ENCODE measurements at places on chromosomes 4 and X.

DNA sequence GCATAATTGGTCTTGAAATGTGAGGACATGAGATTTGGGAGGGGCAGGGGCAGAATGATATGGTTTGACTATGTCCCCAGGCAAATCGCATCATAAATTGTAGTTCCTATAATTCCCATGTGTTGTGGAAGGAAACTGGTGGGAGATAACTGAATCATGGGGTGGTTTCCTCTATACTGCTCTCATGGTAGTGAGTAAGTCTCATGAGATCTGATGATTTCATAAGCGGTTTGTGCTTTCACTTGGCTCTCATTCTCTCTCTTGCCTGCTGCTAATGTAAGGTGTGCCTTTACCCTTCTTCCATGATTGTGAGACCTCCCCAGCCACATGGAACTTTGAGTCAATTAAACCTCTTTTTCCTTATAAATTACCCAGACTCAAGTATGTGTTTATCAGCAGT lies 2595.9 kb downstream of the PCDH7 start:
- no peak for DNase-seq

DNA sequence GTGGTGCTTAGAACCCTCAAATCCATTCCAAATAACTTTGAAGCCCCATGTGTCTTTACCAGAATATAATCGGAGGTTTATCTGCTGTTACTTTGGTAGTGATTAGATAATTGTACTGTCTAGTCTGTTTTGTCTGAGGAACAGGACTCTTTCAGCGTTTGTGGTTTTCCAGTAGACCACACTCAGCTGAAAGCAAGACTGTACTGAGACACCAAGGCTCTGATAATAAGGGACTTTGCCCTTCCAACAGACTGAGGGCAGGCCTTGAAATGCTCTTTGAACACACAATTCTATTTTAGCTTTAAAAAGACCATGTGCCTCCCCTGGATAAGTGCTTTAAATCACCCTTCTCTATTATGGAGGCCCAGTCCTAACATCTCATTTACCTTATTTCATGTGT lies 76.1 kb downstream of the KLHL8 start:
- DNase-seq: no peak

- DNase-seq: peak; percentile 13
Observed at GRCh38 chrX:104565791-104566680, at the start of gene IL1RAPL2. IL1RAPL2 (plus strand) TSS chrX:104566199.

DNA sequence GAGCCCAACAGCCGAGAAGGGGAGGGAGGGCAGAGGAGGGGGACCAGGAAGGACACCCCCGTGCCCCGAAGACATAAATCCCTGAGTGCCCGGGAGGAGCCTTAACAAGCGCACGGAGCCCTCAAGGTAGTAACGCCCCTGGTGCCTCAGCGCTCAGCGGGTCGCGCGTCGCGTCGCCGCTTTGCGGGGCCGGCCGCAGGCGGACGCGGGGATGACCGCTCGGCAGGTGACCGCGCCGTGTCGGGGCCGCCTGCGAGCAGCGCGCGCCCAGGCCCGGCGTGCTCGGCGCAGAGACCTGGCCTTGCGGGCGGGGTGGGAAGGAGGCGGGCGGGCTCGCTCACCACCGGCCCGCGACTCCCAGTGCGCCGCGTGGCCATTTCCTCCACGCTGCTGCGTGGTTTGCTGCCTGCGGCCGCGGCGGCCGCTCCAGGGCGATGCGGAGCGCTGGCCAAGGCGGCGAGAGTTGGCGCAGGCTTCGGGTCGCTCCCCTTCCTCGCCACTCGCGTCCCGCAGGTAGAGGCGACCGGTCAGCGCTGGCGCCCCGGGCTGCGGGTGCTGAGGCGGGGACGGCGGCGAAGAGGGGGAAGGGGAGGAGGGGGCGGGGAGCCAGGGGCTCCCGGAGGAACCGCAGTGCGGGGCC lies 632 bp downstream of the CCSER1 start:
- DNase-seq: no peak

DNA sequence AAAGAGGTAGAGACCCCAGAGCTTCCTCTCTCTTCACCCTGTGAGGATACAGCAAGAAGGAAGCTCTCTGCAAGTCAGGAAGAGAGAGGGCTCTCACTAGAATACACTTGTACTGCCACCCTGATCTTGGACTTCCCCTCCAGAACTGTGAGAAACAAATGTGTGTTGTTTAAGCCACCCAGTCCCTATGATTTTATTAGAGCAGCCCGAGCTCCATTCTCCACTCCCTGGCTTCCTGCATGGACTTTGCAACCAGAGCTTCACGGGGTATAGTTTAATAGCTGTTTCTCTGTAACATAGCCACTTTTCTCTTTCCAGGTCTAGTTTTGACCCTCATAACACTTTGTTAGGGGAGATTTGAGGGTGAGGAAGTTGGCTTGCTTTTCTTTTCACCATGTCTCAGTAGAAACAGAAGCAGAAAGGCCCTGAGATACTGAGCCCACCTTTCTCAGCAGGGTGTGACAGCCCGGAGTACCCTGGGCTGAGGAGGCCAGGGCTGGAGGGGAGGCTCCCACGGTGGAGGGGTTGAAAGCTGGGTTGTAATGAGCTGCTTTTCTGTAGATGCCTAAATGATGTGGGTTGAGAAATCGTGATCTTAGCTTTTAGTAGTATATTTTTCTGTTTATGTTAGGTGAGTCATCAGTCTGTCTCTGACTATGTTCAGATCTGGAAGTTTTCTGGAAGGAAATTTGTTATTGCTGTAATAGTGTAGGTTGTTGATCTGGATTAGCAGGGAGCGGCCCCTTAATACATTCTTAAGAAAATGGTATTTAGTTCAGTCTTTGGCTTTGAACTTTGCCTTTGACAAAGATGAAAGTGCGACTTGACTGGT lies 118.6 kb downstream of the PTTG2 start:
- DNase-seq: no peak

- DNase-seq: no peak
Observed at GRCh38 chr4:31417040-31417439, 696.9 kb downstream of the PCDH7 start.

DNA sequence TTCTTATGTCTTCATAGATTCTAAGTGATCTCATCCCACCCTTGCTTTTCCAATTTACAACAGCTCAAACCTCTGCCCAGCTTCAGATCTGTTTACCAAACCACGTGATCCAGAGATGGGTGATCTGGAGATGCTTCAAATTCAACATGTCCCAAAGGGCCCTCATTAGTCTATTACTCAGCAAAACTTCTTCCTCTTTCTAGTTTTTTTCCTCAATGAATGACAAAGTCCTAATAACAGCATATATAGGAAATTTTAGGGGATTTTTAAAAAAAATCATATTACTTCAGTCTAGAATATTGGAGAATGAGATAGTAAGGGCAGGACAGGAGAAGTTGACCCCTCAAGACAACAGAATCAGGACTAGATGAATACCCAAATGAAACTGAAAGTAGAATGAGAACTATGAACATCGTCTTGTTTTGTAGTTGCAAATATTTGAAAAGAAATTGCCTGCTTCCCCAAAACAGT lies 127.1 kb downstream of the CFAP299 start:
- no peak for DNase-seq

DNA sequence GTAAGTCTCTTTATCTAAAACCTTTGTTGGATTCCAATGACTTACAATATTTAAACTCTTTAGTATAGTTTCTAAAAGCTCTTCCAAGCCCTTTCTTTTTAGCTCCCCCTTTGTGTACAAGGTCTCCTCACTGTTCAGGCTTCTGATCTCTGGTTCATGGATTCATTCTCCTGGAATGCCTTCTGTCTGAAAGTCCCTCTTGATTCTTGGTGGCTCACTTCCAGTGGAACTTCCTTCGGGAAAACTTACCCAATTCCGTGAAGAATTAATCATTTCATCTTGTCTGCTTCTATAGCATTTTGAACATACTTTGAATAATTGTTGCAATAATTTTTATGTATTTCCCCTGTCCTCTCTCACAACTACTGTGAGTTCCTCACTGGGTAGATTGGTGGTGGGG lies 3.6 kb downstream of the ARHGAP24 start:
- no peak for DNase-seq

- DNase-seq: no peak
Observed at GRCh38 chr4:12729384-12729783, 754.8 kb downstream of the RAB28 start.

DNA sequence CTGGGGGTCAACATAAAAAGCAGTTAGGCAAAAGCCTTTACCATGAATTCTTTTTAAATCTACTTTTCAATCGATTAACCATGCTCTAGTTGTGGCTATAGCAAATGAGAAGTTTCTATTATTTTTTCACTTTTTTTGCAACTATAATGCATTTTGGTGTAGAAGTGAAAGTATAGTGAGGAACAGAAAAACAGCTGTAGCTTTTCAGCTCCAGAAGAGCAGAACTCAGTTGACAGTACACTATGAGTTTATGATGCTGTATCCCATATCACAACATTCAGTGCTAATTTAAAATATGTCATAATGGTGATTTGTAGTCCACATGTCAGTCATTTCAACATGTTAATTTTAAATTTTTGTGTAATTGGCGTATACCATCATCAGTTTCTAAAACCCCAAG lies 8.7 kb upstream of the MUC7 start:
- no peak for DNase-seq

DNA sequence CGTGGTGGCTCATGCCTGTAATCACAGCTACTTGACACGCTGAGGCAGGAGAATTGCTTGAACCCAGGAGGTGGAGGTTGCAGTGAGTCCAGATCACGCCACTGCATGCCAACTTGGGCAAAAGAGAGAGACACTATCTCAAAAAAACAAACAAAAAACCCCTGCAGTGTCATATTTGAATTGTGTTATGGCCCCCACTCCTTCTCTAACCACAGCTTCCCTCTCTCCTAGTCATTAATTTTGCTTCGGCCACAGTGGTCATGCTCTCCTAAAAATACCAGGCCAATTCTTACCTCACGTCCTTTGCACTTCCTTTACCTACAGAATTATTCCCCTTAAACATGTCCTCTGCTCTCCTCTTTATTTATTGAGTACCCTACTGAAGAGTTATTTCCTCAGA lies 206.1 kb downstream of the PPP3CA start:
- no peak for DNase-seq

- DNase-seq: no peak
Observed at GRCh38 chrX:18890049-18890381, 93.9 kb downstream of the PHKA2 start.

GRCh38 chr4:156137679-156138473 lies 184.2 kb upstream of the CTSO start:
- no peak for DNase-seq

- no peak for DNase-seq
Observed at GRCh38 chrX:151830911-151831310, 81.8 kb upstream of the MAGEA4 start.

GRCh38 chr4:119939071-119939995 lies 127.3 kb downstream of the MAD2L1 start:
- no peak for DNase-seq

- no peak for DNase-seq
Observed at GRCh38 chrX:19040373-19040772, 56.5 kb upstream of the PHKA2 start.

GRCh38 chrX:13474164-13474516 lies 95.3 kb upstream of the EGFL6 start:
- no peak for DNase-seq

- peak; percentile 26 for DNase-seq
Observed at GRCh38 chrX:154373340-154374306, 811 bp downstream of the FLNA start.

GRCh38 chr4:13371048-13371447 lies 113.1 kb downstream of the RAB28 start:
- no peak for DNase-seq

DNA sequence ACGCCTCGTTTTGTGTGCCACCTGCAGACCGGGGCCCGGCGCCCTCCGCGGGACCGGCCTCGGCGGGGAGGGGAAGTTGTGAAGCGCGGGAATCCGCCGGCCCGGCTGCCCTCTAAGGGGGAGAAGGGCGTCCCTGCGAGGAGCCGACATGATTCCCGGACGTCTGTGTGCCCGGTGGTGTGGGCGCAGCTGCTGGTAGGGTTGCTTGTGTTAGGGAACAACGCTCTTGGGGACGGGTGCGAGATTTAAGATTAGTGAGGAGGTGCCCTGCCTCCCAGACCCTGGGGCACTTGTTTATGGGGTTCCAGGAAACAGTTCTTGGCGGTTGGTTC lies 627 bp downstream of the CDKN2AIP start:
- DNase-seq: no peak

DNA sequence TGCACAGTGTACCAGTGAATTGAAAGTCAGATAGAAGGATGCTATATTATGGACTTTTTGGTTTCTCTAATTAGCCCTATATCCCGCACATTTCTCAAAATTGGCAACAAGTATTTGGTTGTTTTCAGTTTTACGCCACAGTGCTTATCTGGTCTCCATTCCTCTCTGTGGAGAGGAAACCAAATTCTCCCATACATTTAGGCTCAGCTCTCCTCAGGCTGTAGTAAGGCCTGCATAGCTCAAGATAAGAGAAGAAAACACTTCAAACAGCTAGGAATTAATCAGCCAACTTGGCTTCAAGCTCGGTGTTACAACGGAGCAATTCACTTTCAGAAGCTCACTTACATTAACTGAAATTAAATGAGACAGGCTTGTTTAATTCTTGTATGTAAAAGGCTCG lies 263.2 kb downstream of the PDHA2 start:
- no peak for DNase-seq

DNA sequence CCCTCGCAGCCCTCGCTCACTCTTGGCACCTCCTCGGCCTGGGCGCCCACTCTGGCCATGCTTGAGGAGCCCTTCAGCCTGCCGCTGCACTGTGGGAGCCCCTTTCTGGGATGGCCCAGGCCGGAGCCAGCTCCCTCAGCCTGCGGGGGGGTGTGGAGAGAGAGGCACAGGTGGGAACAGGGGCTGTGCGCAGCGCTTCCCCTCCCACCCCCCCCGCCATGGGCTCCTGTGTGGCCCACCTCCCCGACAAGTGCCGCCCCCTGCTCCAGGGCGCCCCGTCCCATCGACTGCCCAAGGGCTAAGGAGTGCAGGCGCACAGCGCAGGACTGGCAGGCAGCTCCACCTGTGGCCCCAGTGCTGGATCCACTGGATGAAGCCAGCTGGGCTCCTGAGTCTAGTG lies 220.2 kb downstream of the STPG2 start:
- no peak for DNase-seq

DNA sequence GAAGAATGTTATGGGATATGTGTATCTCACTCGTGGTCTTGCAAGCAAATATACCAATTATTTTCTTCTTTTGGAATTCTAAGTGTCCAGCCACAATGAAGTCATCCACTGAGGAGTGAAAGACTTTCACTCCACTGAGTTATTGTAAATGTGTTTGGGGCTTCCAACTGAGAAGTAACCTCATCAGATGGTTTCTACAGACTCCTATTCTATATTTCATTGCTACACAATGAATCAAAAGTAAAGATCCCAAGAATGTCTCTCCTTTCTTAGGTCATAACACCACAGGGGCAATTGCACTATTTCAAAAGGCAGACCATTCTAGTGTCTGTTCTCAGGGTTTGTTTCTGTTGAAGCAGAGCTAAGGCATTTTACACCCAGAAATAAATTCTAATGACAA lies 12.3 kb upstream of the VCX2 start:
- DNase-seq: no peak

DNA sequence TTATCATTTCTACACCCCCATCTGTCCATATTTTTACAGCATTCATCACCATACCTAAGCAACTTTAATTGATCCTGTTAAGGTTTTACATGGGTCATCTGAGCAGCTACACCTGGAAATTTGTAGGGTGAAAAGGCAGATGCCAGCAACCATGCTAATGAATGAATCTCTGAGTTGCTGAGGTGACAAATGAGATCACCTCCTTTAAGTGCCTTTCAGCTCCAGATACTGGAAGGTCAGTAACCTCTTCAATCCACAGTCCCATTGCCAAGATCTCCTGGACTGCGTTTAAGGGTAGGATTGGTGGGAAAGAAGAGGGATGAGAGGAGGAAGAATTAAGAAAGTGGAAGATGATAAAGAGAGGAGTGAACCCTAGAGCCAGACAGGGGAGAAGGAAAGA lies 8.5 kb upstream of the BMP3 start:
- DNase-seq: no peak

GRCh38 chrX:124239324-124239723 lies 93.1 kb upstream of the TEX13D start:
- no peak for DNase-seq
